Brain (organoid and tissue), 16 donors: ENCODE measurements at places on chromosomes 13 and 19.

DNA sequence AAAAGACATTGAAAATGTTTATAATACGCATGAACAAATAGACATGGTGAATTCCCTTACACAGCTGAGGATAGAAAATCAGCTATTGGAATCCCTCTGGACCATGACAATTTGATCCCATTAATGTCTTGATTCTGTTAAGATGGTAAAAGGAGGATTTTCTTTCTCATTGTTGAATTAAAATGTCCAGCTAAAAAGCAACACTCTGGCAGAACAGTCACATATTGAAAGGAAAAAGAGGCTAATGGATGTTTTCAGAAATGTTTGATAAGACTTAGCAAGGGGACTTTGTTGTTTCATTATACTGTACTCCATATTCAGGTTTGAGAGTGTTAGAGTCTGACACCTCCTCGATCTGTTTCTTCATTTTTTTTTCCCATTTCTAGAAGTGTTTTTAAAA, 296.0 kb downstream of the OLFM4 start:
- DNase-seq: no peak

DNA sequence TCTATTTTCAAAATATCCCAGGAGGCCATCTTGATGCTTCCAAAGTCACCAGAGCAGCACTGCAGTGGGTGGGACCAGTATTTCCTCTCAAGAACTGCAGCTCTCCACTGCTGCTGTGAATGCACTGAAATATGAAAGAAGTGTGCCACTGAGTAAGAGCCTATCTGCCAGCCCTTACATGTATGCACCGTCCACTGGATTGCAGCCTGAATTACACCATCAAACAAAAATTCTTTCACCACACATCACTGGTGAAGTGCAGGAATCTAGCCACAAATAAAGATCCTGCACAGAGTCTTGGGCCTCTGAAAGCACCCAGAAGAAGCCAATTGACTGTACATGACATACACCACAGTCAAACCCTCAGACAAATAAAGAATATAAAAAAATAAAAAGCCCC, 249.0 kb downstream of the LHFPL6 start:
- DNase-seq: no peak

DNA sequence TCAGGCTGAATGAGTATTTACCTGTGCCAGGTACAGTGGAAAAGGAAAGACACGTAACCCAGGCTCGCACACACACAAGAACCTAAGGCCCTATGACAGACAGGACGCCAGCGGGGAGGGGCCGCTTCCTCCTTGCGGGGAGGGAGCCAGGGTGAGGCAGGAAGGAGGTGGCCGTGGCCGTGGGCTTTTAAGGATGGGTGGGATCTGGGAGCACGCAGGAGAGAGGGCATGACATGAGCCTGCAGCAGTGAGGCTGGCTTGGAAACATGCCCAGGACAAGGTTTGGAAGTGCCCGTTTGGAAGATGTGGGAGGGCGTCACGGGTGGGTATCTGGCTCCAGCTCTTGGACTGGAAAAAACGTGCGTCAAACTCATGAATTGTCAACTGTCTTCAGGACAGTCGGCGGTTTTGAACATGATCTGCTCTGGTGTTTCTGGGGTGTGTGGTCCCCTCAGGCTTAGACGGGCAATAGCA, 20.1 kb downstream of the SH3GL1 start:
- DNase-seq: no peak

- DNase-seq: no peak
Measured at GRCh38 chr13:76745261-76746200, 140.7 kb downstream of the KCTD12 start.

- no peak for DNase-seq
Measured at GRCh38 chr13:24385902-24386301, 76.5 kb downstream of the C1QTNF9 start.

DNA sequence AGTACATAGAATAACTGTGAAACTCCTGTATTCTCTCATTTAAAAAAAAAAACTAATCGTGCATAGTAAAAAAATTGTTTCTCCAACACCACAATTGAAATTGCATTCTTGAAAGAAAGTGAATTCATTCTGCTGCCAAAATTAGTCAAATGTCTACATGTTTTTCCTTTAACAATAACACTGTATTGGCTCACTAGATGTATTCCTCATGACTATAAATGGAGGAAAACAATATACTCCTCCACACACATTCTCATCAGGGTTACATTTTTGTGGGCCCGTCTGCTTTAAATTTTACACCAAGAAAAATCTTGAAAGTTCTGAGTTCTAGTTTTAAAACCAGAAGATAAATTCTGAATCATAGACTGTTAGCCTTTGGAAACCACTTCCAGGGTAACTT, 233.6 kb downstream of the KLF12 start:
- DNase-seq: no peak

DNA sequence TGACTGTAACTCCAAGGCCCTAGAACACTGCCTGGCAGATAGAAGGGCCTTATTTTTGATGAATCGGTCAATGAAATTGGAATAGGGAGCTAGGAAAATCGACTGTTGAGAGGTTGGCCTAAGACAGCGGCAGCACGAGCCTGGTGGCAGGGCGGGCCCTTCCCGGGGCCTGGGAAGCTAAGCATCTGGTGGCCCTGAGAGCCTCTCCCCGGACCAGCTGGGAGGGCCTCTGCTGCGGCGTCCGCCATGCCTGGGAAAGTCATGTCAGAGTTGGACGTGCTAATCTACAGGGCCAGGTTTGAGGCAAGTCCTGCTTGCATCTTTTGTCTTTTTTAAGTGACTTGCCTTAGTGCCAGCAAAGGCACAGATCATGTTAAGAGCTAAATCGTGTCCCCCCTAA, 11.2 kb upstream of the GPR12 start:
- DNase-seq: no peak

- no peak for DNase-seq
Measured at GRCh38 chr13:74569251-74569650, 435.0 kb upstream of the KLF12 start.

DNA sequence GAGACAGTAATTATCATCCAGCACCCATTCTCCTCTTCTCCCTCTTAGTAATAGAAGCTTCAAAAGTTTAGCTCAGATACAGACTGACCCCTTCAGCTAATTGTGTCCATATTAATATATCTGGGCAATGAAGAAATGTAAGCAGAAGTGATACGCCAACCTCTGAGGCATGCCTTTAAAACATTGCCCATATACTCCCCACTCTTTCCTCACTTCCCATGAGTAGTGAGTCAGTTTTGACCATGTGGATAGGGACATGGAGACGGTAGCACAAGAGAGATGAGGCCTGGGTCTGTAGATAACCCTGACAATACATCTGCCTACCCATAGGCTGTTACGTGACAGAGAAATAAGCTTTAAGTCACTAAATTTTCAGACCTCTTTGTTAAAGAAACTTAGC, 147.6 kb downstream of the KCTD12 start:
- no peak for DNase-seq

DNA sequence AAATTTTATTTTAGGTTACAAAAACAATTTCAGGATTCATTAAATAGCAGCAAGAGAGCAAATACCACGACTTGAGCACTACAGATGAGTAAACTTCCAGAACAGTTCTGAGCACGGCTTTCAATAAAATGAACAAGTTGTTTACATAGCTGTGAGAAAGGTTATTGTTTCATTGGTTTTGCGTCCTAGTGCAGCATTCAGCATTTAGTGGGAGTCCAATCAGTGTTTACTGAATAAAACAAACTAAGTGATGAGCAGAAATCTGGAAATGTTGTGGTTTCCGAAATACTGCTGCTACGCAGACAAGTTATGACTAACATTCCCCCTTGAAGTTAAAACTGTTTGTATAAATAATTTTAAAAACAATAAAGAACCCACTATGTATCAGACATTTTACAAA, 251.5 kb upstream of the STARD13 start:
- no peak for DNase-seq

DNA sequence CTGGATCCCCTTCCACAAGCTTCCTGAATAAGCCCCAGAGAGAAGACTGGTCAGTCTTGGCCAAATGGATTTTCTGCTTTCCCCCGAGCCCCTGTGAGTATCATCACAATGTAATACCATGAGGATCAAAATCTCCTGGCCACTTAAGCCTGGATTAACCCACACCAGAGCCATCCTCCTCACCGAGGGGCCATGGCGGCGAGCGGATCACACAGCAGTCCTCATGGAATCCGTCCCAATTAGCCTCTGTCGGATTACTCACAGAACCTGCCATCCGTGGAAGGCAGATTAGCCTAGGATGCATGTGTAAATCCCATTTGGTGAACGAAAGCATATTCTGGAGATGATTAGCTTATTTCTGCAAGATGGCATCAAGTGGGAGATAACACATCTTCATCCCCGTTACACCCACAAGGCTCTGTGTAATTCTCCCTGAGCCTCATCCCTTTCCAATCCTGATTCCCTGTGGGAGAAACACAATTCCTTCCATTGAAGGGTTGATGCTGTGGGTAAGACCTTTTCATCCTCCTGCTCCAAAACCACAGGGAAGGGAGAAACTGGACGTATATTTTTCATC, 42.5 kb downstream of the GNG7 start:
- peak; percentile 55 for DNase-seq

- DNase-seq: no peak
Measured at GRCh38 chr13:66415444-66415843, 814.7 kb downstream of the PCDH9 start.

DNA sequence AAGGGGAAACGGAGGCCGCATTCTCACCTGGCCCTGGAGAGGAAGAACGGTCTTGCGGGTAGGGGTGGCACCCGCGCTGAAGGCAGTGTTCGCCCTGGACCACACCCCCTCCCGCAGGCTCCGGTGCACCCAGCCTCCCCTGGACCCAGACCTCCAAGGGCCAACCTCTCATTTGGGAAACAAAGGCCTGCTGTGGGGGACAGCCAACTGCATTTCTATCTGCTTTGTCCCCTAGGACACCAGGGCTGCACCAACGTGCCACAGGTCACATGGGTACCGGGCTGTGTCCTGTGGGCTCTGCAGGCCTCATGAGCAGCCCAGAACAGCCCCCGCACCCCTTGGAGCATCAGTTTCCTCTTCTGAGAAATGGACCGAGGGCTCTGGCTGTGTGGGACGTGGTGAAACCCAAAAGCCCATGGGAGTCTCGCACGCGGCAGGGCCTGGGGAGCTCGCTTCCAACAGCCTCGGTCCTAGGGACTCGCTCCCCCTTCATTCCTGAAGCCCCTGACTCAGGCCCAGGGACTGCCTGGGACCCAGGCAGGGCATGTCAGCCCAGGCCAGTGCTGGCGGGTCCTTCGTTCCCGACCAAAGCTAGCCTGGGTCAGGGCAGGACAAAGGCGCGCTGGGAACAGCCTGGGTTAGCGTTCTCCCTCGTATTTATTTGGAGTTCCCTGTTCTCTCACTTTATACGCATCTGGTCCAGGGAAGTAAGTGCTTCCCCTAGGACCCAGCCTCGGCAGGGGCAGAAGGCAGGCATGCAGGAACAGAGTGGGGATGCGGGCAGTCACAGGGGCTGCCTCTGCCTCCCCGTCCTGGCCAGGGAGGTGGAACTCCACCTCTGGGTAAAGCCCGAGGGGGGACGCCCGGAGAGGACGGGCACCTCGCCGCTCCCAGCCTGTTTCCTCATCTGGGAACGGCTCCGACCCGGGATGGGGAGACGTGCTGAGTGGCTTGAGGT, 4.6 kb downstream of the TCF3 start:
- DNase-seq: no peak

DNA sequence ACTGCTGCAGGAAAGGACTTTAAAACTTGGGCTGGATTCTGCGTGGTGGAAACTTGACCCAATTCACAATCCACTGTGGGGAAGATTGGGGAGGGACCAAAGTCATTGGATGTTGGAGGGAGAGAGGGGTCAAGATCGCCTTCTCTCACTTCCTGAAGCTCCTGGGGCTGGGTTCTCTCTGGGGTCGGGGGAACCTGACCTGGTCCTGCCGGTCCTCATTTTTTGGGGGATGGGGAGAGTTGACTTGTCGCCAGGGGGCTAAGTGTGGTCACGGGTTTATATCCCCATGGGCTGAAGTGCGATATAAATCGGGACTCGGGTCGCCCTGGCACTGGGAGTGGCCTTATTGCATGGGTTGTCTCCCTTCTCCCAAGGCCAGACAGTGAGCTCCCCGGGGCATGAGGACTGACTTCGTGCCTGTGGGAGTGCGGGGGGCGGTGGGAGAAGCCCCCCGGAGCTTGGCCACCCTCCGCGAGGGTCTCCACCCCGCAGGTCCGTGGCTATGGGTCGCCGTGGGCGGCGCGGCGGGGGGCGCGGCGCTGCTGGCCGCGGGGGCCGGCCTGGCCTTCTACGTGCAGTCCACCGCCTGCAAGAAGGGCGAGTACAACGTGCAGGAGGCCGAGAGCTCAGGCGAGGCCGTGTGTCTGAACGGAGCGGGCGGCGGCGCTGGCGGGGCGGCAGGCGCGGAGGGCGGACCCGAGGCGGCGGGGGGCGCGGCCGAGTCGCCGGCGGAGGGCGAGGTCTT, 6.3 kb downstream of the ICAM5 start:
- DNase-seq: no peak

- peak; percentile 81 for DNase-seq
Measured at GRCh38 chr19:49689133-49690078, at the start of gene ADM5. Gene ADM5, plus strand, starts transcription at chr19:49689594. Its CDS starts 244 bp downstream, at chr19:49689838.

DNA sequence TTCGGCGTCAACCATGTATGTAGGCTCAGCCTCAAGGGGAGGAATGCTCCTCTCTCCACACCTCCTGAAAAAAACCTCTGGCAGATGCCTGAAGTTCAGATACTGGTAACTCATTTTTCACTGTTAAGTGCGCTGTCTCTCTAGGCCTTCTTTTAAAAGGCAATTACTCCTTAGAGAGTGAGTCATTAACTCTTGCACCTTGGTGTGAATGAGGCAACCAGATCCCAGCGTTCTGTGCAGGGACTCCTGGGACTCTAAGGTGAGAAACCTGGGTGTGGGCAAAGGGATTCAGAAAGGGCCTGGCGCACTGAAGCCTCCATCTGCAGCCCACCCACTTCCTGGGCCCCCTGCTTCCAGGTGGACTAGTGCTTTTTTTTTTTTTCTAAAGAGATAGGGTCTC, 71.7 kb downstream of the SIAH3 start:
- DNase-seq: no peak

GRCh38 chr19:49983645-49984229, 22.8 kb upstream of the SIGLEC11 start:
- DNase-seq: peak; percentile 19

GRCh38 chr13:96636001-96636709, 358.1 kb downstream of the OXGR1 start:
- peak; percentile 4 for DNase-seq

GRCh38 chr19:3368848-3369336, 2.5 kb downstream of the NFIC start:
- DNase-seq: no peak

- no peak for DNase-seq
Measured at GRCh38 chr13:101309014-101309619, 107.2 kb downstream of the NALCN start.
